Glutamatergic neuron (in vitro differentiated cells): ENCODE measurements at places on chromosomes 1 and 21. TPM values are rescaled to one million over a fixed set of nuclear protein-coding genes. Genes with fewer than 3 reads are reported as not detected.

- peak; percentile 34 for DNase-seq
Measured at GRCh38 chr1:101846820-101847219, 149.9 kb downstream of the OLFM3 start.

- no peak for DNase-seq
Measured at GRCh38 chr1:156645666-156646065, 3.7 kb downstream of the BCAN start.

Gene LCE3D
- not detected for total RNA-seq

GRCh38 chr1:64228167-64228957 lies 24.9 kb downstream of the UBE2U start:
- no peak for DNase-seq

- no peak for DNase-seq
Measured at GRCh38 chr1:35120458-35121133, 41.4 kb downstream of the ZMYM1 start.

- no peak for DNase-seq
Measured at GRCh38 chr1:59366346-59366745, 69.5 kb downstream of the FGGY start.

- DNase-seq = peak; percentile 77
Measured at GRCh38 chr1:218345673-218346390, 696 bp downstream of the TGFB2 start.

Gene OR6K6
- total RNA-seq = not detected

DNA sequence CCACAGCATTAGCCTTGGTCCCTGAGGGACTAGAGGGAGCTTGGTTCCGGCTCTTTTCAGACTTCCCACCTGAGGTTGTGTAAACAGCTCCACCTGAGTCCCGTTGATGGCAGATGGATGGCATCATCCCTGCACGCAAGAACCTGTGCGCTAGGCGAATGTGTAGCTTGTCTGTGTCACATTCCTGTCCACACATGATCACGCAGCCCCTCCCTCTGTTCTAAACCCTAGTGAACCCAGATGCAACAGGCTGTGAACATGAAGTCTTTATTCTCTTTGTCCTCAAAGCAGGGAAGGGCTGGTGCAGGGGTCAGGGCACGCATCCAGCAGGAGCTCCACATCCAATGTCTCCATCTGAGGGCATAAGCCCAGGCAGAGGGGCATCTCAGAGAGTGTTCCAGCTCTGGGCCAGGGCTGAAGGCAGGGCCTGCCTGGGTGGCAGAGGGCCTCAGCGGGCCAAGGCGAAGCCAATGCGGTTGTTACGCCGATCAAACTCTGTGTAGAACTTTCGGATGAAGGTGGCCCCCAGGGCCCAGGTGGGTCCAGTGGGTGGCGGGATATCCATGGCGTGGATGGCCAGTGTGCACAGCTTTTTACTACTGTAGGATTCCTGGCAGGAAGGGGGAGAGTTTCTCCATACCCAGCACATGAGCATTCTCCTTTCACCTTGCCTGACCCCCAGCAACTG lies 2.9 kb upstream of the ETNK2 start:
- no peak for DNase-seq

Gene FCRL1
- not detected for total RNA-seq

DNA sequence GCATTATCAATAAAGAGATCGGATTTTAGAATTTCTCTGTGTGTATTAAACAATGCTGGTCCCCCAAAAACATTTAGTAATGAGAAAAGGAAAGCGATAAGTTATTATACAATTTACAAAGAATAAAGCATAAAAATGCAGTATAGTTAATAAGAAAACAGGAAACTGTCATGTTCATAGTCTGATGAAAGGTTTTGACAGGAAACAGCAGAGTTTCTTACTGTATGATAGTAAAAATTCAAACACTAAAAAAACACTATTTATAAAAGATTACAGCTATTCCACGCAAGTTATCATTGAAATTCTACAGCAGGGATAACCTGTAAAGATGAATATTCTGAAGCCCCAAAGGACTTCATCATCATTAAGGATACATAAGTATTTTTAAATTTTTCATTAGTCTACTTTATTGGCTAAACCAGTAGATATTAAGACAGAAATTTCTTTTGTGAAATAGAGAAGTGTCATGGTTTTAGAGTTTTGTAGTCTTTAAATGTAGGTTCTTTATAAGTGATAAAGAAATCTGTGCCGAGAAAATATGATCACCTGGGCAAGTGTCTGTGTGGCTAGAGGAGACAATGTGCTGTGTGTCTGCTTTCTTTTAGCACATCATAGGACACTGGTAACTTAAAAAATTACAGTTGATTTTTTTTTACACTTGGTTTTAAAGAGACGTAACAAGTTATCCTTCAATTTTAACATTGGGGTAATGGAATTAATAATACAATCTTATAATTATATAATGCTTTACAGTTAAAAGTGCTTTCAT lies 49.7 kb upstream of the GFI1 start:
- no peak for DNase-seq

Gene RSPO1
- not detected for total RNA-seq

Gene RHBDL2
- total RNA-seq = not detected

- DNase-seq = no peak
Measured at GRCh38 chr1:170395149-170395548, 136.8 kb upstream of the GORAB start.

GRCh38 chr1:195970209-195970608 lies 638.0 kb downstream of the KCNT2 start:
- no peak for DNase-seq

- no peak for DNase-seq
Measured at GRCh38 chr21:44566403-44566802, 7.1 kb upstream of the KRTAP10-4 start.

- DNase-seq = no peak
Measured at GRCh38 chr1:118298397-118298796, 113.4 kb upstream of the SPAG17 start.

DNA sequence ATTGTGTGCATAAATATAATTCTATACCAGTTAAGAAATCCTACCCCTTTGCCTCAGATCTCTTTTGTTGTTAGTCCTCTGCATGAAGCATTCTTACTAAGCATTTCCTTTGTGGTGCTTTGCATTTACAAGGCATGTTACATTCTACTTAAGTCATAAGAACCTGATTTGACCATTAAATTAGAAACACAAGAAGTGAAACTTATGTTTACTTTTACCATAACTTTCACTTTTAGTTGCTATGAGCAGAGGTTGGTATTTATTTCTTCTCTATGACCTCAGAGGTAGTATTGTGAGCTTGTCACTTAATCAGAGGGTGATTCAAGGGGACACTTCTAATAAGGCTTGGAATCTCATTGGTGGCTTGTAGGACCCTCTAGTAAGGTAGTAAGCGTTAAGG lies 9.0 kb downstream of the FAM20B start:
- DNase-seq = no peak

GRCh38 chr21:41744028-41744930 lies 22.6 kb downstream of the RIPK4 start:
- DNase-seq = no peak

Gene CALML6
- total RNA-seq = 5.2 TPM

DNA sequence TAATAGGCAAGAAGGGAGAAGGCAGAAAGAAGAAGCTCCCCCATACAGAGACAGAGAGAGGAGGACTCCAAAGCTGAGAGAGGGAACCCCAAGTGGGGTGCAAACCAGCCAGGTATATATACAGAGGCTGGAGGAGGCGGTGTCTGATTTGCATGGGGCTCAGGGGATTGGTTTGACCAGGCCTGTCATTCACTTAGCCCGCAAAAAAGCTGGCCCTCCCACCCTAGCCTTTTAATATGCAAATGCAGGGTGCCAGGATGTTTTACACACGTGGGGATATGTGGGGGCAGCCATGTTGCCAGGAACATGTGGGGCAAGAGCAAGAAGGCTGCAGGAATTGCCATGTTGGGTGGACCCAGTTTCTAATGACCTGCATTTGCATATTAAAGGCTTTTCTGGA lies 37.0 kb upstream of the TENT5B start:
- DNase-seq = no peak

DNA sequence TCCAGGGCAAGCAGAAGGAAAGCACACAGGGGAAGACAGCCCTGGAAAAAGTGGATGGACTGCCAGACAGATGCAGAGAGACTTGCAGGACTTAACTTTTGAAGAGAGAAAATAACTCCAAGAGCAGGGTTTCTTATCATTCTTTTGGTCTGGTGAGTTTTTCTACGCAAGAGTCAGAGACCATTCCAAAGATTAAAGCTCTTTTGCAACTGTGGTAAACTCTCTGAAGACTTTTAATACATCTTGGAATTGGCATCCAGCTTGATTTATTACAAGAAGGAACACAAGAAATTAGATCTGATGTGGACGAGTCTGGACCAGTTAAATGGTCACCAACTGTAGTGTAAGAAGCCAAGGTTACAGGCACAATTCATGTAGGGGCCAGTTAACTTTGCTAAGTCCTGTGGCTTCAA lies 153.4 kb downstream of the SIPA1L2 start:
- DNase-seq = no peak

Gene CASQ2
- total RNA-seq = not detected

Gene ST6GALNAC5
- total RNA-seq = 141 TPM

Gene CCDC27
- total RNA-seq = not detected

DNA sequence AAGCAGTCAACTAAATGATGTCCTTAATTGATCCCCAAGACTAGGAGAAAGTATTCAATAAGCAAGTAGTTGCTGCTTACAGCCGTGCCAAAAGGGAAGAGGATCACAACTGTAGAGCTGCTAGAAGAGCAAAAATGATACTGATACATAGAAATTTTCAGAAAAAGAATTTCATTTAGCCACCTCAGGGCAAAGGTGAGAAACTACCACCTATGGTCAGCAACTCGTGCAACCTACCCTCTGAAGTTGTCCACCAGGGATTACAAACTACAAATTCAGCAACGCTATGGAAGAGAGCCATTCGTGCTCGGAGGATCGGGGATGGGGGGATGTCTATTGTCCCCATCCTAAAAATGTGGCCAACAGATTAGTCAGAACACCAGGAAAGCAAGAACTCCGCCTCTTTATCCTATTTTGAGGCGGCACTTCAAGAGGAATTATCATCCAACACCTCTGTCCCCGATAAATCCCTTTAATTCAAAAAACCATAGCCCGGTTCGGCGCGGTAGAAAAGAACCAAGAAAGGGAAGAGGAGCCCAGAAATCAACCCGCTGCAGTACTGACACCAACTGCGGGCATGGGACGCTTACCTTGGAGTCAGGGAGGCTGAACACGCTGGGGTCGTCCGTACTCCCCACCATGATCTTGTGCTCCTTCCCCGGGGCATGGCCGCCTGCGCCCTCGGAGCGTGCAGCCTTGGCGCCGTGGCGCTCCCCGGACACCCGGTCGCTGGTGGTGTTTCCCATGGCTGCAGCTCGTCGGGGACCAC lies 687 bp downstream of the PRKAB2 start:
- no peak for DNase-seq

- no peak for DNase-seq
Measured at GRCh38 chr1:193674292-193674944, 488.0 kb upstream of the B3GALT2 start.

DNA sequence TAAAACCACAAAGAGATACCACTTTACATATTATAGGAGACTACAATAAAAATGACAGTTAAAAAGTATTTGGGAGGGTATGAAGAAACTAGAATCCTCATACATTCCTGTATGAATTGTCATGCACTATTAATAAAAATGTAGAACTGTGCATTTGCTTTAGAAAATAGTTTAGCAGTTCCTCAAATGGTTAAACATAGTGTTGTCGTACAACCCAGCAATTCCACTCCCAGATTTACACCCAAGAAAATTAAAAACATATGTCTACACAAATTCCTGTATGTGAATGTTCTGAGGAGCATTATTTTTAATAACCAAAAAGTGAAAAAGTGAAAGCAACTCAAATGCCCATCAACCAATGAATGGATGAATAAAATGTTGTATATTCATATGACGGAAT lies 23.1 kb upstream of the PDE4B start:
- DNase-seq = no peak

DNA sequence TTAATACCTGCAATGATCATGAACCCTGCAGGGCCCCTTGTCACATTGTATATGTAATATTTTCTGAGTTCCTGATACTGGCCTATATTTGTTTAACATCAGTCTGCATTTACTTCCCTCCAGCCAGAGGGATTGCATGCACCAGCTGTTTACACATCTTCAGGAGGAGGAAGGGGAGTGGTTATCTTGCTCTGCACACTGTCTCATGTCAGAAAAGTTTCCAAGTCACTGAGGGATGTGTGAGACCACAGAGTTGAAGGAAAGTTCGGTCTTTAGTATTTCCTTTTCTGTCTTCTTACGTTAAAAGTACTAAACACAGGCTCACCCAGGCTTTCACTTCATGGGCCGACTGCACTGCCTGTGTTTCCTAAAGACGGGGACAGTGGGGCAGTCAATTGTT lies 574.1 kb downstream of the LMO4 start:
- DNase-seq = no peak

DNA sequence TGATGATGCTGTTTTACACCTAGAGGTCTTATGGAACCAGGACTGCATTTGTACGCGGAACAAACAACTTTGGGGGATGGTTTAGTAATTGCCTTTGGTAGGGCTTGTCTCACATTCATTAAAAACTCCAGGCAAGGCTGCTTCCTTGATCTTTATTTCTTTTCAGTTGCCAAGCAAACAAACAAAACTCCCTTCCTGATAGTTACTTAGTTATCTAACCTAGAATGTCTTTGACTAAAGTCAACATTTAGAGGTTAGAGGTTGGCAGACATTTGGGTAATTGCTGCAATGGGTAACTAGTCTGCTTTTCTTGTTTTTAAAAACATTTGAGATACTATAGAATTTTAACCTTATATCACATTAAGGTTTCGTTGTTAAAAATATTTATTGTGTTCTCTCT lies 500.9 kb upstream of the PTBP2 start:
- DNase-seq = no peak

GRCh38 chr1:152448095-152448494 lies 34.0 kb upstream of the CRNN start:
- no peak for DNase-seq

Gene ELAPOR1
- total RNA-seq = 1.5 TPM

GRCh38 chr21:44461464-44462001 lies 6.2 kb downstream of the LRRC3 start:
- no peak for DNase-seq

DNA sequence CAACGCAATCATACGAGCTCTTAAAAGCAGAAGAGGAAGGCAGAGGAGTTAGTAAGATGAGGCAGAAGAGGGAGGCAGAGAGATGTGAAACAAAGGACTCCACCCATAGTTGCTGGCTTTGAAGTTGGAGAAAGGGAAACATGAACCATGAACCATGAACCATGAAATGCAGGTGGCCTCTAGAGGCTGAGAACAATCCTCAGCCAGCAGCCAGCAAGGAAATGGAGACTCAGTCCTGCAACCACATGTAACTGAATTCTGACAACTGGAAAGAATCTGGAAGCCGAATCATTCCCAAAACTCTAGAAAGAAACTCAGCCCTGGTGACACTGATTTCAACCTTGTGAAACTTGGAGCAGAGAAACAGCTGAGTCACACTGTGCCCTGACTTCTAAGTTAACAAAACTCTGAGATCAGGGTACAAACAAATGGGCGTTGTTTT lies 10.1 kb downstream of the DIPK1A start:
- no peak for DNase-seq

- no peak for DNase-seq
Measured at GRCh38 chr1:223704921-223705878, 7.1 kb upstream of the CAPN2 start.

GRCh38 chr1:2160451-2161300 lies 33.9 kb downstream of the FAAP20 start:
- DNase-seq = no peak
